ENCODE measurements at places on chromosomes 7 and 10.

GRCh38 chr7:115135769-115136410 lies 214.0 kb downstream of the MDFIC start:
- no peak for DNase-seq

GRCh38 chr10:20405761-20406160 lies 491.4 kb downstream of the NEBL start:
- DNase-seq, result no peak

GRCh38 chr10:964988-965417 lies 23.2 kb upstream of the GTPBP4 start:
- no peak for DNase-seq

GRCh38 chr7:98054585-98054984 lies 52.1 kb upstream of the LMTK2 start:
- DNase-seq, result no peak

GRCh38 chr10:31166606-31167005 lies 134.9 kb upstream of the ZNF438 start:
- DNase-seq, result no peak

- no peak for DNase-seq
Measured at GRCh38 chr7:140078392-140078791, 15.6 kb upstream of the PARP12 start.

GRCh38 chr7:90841759-90842429 lies 245.8 kb downstream of the CDK14 start:
- no peak for DNase-seq

DNA sequence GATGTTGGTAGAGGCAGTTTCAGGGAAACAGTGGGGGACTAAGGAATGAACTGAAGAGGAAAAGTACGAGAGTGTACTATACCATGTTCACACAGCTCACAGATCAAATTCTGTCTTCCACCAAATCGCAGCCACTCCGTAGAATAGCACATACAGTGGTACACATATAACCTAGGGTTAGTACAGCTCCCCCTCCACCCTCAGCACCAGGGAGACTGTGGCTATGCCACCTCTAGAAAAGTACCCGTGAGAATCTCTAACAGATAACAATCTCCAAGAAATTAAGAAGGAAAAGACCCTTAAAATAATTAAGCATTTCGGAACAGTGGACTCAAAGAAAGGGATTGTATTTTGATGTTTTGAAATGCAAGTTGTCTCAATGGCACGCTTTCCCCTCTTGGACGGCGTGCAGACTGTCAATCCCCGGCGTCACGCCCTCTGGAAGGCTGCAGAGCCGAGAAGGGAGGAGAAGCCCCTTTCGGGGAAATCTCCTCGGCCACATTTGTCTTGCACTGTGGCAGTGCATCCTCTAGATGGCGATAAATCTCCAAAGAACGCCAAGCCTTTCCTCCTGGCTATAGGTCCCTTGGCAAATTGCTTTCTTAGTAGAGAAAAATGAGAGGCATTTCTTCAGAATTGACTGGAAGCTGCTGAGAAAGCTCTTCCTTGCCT lies 345.0 kb downstream of the REEP3 start:
- no peak for DNase-seq

DNA sequence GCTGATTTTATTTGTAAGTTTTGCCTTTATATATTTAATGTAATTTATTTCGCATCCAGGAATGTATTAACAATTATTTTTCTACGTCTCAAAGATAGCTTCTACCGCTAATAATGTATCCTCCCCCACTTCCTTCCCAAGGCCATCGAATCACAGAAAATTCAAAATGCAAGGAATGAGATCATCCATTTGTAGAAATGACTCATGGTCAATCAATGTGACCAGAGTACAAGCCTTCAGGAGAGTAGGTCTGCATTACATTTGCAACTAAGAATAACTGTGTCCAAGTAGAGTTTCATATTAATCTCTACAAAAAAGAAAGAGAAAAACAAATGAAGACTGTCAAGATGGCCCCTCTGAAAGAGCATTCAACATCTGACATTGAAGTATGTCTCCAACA lies 205.9 kb upstream of the PHF14 start:
- no peak for DNase-seq

- DNase-seq, result no peak
Measured at GRCh38 chr10:119246862-119247549, 39.6 kb downstream of the GRK5 start.

Measured in GOT3 (cell line).